Central memory CD4-positive, alpha-beta T cell (primary cell): ENCODE measurements at places on chromosomes 2 and 18.

DNA sequence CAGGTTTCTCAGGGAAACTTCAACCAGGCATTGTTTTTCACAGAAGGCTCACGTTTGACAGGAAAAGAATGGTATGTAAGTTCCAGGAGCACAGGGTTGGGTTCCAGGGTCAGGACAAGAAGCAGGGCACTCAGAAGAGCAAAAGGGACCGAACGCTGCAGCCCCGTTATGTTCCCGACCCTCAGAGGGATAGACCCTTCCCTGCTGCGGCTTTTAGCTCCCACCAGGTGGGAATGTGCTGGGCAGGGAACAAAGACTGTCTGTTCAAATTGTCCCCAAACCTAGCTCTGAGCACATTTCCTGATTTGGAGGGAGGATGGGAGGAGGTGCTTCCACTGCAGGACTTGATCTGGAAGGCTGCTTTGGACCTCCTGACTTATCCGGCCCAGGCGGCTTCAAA is 130.1 kb downstream of the RAB3GAP1 start:
- DNase-seq: no peak

DNA sequence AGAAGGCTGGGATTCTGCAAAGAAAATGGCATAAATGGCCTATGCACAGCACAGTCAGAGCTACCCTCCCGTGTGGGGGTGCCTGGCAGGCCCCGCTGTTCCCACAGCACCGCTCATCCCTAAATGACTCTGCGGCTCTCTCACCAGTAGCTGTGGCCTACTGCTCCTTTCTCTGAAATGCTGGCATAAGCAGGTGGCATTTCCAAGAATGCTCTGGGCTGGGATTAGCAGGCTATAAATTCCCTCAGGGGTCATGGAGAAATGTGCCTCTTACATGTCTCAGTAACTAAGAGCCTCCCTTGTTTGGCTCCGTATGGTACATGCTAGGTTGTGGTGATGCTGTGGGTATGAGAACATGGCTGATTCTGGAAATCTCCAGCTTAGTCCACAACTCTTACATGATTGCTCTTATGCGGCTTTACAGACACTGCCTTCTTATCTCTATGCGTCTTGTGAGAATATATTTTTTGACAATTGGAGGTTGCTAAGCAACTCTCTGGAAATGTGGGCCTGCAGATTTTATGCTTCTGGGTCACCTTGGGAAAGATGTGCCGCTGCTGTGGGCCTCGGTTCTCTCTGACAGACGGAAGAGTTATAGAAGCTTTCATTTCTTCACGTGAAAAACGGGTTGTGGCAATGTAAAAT is 80.3 kb upstream of the GATA6 start:
- no peak for DNase-seq

GRCh38 chr2:30675758-30676157 is 131.5 kb downstream of the CAPN13 start:
- no peak for DNase-seq

- DNase-seq: no peak
Measured at GRCh38 chr2:42999856-43000241, 207.5 kb upstream of the HAAO start.

DNA sequence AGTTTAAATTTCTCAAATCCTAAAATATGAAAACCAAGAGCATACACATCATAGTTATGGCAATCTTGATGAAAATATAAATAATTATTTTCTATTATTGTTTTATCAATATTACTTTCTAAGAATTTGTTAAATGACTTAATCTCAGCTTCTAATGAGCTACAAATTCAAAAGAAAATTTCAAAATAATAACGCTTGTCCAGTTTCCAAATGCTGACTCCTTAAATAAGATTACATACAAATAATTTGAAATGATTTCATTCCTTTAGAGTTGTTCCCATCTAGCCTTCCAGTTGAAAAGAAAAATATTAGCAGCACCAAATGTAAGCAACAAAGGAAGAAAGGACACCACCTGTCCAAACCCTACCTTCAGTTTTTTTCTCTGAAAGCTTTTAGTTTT is 82.4 kb upstream of the COL5A2 start:
- no peak for DNase-seq

DNA sequence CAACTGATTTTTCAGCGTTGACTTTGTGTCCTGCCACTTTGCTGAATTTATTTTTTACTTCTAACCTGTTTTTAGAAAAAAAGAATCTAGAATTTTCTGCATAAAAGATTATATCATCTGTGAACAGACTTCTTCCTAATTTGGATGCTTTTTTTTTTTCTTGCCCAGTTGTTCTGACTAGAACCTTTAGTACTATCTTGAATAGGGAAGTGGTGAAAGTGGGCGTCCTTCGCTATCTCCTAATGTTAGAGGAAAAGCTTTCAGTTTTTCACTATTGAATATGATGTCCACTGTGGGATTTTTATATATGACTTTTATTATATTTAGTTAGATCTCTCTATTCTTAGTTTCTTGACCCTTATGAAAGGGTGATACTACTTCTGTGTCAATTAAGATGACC is 25.7 kb upstream of the KCNJ13 start:
- no peak for DNase-seq

DNA sequence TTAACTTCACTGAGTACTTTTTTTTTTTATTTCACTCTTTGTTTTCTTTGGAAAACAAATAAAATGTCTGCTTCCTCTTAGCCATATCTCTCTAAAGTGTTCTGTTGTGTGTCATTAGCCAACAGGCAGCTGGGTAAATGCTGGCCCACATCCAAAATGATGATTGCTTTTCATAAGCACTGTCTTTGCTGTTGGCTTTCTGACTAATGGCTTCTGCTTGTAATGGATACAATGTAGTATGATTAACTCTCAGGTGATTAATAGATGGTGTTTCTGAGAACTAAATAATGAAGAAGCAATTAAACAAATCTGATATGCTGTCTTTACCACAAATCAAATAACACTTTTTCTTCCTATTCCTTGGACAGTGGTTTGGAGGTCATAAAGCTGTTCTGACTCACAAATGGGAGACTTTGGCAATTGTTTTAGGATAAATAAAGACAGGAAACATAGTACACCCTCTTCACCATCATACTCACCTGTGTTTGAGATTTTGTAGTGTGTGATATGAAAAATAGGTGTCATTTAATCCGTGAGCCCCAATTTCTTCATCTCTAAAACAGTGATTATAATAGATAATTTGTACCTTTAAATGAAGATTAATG is 888.4 kb downstream of the TSN start:
- no peak for DNase-seq

GRCh38 chr18:22742409-22742808 is 190.7 kb upstream of the RBBP8 start:
- no peak for DNase-seq

GRCh38 chr2:75592030-75592429 is 31.3 kb upstream of the EVA1A start:
- DNase-seq: no peak

- DNase-seq: no peak
Measured at GRCh38 chr2:186187854-186188253, 298.2 kb upstream of the ZC3H15 start.

- DNase-seq: no peak
Measured at GRCh38 chr18:778194-778927, 33.7 kb downstream of the YES1 start.

- no peak for DNase-seq
Measured at GRCh38 chr2:61282104-61282590, 120.2 kb downstream of the C2orf74 start.

GRCh38 chr2:53786352-53786704 is 425 bp downstream of the ASB3 start:
- DNase-seq: peak; percentile 32

DNA sequence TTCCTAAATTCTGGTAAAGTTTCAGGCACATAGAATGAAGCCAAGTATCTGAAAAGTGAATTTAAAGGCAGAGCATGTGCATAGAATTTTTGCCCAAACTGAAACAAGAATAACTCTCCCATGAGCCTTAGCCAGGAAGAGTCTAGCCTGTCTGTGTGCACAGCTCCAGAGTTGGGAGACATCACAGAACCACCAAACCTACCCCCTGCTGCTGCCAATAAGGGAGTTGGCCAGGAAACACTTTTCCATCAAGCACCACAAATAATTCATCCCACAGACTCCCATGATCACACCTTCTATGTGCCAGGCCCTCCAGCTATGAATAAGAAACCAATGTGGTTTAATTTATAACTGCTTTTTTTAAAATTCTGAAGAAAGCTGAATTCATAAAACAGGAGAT is 27.0 kb downstream of the OSR1 start:
- no peak for DNase-seq

GRCh38 chr18:51425475-51425874 is 228.0 kb upstream of the MEX3C start:
- no peak for DNase-seq

DNA sequence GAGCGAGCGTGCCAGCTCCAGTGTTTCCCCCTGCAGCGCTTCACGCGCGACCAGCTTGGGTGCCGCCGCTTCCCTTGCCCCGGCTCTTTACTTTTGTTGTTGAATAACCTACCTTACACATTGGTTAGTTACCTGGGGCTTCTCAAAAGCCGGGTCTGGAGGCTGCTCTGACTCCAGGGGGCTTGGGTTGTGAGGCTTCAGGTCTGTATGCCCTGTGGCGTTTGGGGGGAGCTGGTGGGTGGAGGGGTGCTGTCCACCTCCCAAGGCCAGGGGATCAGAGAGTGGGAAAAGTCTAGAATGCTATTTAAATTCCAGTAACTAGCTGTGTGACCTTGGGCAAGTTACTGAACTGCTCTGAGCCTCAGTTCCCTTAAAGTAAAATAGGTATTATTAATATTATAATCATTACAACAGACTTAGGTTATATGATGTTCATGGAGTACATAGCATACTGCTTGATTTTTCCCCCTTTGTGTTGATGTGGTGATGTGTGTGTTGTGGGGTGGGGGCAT is 770 bp downstream of the LYPD6B start:
- DNase-seq: no peak

GRCh38 chr2:237262838-237263771 is 150.9 kb downstream of the COL6A3 start:
- no peak for DNase-seq

DNA sequence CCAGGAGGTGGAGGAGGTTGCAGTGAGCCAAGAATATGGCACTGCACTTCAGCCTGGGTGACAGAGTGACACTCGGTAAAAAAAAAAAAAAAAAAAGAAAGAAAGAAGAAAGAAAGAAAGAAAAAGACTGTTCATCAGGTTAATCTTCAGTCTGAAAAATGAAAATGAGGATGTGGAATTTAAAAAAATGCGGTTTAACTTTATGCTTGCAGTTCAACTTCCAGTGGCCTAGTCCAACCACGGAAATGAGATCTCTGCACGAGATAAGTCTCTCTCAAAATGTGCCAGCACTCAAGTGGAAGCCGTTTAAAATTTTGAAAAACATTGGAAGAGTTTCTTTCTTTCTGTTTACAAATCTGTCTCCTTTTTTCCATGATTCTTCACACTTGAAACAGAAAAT is 112.1 kb downstream of the DOCK10 start:
- DNase-seq: peak; percentile 75

GRCh38 chr2:172131713-172132555 is 29.2 kb upstream of the DLX2 start:
- no peak for DNase-seq

DNA sequence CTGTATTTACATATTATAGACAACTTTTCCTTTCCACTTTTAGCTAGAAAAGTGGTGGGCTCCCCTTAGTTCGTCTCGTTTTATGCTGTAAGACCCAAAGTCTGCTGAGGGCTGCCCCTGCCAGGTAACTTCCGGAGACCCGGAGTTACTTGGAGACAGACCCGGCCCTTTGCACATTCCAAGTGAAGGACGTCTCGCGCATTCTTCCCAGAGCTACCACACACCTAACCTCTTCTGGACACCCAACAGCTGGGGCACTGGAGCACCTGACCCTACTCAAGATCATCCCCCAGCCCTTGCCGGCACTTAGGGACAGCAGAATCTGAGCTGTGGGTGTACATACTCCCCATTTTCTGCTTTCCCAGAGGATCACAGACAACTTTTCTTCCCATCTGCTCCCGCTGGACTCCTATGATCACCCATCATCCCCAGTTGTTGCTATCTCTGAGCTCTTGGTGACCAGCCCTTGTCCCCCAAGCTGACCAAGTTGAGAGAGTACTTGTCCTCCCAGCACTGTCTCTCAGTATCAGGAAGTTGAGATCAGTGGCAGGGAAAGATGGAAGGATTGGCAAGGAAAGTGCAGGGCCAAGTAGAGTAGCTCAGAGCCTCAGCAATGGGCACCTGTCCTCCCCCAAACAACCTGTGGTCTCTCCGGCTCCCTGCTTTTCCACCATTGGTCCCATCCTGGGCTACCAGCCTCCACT is 8.4 kb upstream of the SATB2 start:
- no peak for DNase-seq

GRCh38 chr2:29749843-29750242 is 171.5 kb downstream of the ALK start:
- no peak for DNase-seq

GRCh38 chr2:109607766-109608165 is 6.0 kb downstream of the SEPTIN10 start:
- no peak for DNase-seq

DNA sequence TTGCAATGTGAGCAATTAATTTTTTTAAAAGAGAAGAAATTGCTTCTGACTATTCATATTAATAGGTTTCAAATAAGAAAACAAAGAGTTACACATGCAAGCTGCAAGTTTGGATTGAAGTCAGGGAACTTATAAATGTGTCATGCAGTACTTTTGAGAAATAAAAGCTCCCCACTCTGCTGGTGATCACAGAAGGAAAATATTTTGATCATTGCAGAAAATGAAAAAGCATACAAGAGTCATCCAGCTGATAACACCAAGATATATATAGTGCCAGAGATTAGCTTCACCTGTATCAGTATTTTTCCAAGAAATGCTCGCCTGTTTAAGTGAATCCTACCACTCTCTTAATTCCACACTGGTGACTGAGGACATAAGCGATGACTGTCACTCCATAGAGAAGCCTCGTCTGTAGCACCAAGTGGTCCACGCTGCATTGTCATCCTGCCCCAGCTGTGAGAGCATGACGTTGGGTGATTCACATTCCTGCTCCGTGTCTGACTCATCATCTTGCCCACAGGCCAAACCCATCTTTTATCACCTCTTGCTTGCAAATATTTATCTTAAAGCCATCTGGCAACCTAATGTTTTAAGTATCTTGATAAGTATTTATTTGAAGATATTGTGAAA is 178.0 kb downstream of the ASXL3 start:
- no peak for DNase-seq

- DNase-seq: no peak
Measured at GRCh38 chr2:237196866-237197618, 111.4 kb downstream of the COPS8 start.

- no peak for DNase-seq
Measured at GRCh38 chr2:240998706-240998994, 232 bp downstream of the SNED1 start.

- DNase-seq: no peak
Measured at GRCh38 chr18:44579745-44580144, 100.9 kb upstream of the SETBP1 start.

GRCh38 chr2:102238039-102238756 is 51.4 kb downstream of the IL1RL2 start:
- no peak for DNase-seq

DNA sequence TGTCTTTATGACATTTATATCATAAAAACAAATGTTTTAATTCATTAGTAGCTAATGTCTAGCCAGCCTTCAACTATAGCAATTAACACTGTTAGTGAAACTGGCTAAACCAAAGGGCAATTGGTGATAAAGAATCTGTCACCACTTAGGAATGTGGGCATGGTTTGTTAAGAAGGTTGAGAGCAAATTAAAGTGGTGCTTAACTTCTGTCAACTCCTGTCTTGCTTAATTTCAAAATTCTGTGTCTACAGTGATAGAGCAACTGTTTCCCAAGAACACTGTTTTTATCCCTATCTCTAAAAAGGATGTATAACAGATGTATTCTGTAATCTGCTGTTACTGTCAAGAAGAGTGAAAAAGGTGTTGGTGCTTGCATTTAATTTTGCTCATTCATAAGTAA is 36.5 kb downstream of the CFAP36 start:
- DNase-seq: no peak

- DNase-seq: no peak
Measured at GRCh38 chr2:160209516-160209856, 9.4 kb upstream of the ITGB6 start.
